Activated CD4-positive, alpha-beta memory T cell treated with anti-CD3 and anti-CD28 coated beads for 36 hours (primary cell): ENCODE measurements at places on chromosomes 6 and 20.

DNA sequence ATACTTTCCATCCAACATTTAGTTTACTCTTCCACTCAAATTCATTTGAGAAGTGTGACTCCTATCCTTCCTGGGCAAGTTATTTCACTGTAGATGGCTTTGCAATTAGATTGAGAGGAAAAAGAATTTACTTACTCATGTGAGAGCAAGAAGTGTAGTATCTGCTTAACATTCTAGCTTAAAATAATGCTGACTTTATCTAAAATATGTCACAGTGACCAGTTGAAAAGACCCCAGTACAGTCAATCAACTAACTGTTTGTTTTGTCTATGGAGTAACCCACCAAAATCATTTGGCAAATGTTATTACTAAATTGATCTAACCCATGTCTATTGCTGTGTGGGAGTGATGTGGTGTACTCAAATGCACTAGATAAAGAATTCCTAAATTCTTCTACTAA, 8.9 kb upstream of the TCF21 start:
- DNase-seq: no peak

DNA sequence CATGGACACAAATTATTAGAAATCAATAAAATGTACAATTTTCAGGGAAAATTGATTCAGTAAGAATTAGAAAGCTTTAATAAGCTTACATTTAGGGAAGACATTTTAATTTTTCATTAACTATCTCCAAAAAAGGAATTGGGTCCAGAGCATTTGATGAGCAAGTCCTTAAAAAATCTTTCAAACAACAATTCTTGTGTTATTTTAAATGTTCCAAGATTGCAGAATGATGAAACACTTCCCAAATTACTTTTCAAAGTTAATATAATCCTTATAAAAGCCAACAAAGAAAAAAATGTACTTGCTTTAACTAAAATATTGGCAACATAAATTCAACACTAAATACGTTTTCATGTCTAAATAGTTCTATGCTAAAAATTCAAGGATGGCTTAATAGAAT, 102.0 kb downstream of the ADAT2 start:
- no peak for DNase-seq

GRCh38 chr20:56376331-56376730, 15.7 kb downstream of the AURKA start:
- no peak for DNase-seq

DNA sequence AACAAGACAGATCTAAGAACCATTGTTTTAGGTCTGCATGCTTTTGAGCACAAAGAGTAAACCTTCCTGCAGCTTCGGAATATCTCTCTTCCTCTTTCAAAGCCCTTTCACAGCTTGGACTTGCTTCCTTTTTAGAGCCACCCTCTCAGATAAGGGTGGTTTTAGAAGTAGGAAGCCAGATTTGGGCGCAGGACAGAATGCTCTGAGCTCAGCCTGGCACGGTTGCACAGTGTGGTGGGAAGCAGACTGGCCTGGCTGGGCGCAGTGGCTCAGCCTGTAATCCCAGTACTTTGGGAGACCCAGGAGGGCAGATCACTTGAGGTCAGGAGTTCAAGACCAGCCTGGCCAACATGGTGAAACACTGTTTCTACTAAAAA, 35.6 kb upstream of the PNRC1 start:
- no peak for DNase-seq

GRCh38 chr6:169362501-169363121, 109.0 kb upstream of the THBS2 start:
- no peak for DNase-seq

- DNase-seq: no peak
Measured at GRCh38 chr6:34249469-34250261, 859 bp upstream of the SMIM29 start.

GRCh38 chr6:142187209-142187608, 40.1 kb downstream of the VTA1 start:
- no peak for DNase-seq

DNA sequence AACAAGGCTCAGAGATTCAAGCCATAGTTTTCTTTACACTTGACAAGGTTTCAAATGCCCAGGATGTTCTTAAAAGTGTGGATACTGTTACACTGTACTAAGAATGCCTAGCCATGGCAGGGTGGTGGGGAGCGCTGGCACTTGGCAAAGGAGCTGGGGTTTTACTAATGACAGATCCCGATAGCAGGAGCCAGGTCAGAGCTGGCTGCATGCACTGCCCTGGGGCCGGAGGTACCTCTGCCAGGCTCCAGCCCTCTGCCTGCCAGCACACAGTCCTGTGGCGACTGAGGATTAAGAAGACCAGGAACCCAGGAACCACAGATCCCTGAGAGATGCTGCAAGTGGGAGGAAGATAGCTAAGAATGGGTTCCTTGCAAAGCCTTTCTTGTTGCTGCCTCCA, 260.3 kb downstream of the ALDH8A1 start:
- DNase-seq: no peak

DNA sequence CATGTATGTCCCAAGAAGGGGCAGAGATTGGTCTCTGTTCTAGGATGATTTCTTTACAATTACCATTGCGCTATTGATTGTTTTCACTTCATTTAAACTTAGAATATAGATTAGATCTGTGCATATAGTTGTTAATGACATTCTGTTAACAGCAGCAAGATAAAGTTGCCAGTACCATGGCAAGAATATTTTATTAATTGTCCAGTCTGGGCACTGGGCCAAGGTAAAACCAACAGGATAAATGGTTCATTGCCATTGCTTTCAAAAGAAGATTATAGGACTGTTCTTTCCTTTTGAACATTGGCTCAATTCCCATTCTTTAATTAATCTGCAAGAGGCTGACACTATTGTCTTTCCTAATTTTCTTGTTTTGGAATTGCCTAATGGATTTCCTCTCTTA, 592.4 kb downstream of the RFPL4B start:
- no peak for DNase-seq

- DNase-seq: no peak
Measured at GRCh38 chr6:1552296-1552761, 57.4 kb upstream of the FOXC1 start.
